ENCODE measurements at places on chromosomes 5 and 9.

- no peak for DNase-seq
Measured at GRCh38 chr9:33082538-33083326, 6.3 kb upstream of the SMU1 start.

- DNase-seq: no peak
Measured at GRCh38 chr5:5384660-5385330, 37.7 kb upstream of the ICE1 start.

- DNase-seq: no peak
Measured at GRCh38 chr5:114223866-114224265, 138.0 kb upstream of the KCNN2 start.

DNA sequence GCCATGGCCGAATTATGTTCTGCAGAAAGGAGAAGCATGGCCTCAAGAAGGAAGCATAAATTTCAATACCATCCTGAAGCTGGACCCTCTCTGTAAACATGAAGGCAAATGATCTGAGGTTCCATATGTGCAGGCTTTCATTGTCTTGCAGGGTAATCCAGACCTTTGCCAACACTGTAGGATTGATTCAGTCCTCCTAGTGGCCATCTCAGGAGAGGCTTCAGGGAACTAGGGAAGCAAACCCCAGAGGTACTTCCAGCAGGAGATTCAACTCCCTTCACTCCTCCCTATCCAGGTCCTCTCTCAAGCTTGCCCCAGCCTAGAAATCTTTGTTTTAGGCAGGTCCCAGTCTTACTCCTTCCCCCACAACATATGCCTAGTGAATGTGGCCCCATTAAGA is 99.3 kb upstream of the HCN1 start:
- no peak for DNase-seq

- peak; percentile 29 for DNase-seq
Measured at GRCh38 chr5:90709323-90710155, 150.9 kb downstream of the ADGRV1 start.

DNA sequence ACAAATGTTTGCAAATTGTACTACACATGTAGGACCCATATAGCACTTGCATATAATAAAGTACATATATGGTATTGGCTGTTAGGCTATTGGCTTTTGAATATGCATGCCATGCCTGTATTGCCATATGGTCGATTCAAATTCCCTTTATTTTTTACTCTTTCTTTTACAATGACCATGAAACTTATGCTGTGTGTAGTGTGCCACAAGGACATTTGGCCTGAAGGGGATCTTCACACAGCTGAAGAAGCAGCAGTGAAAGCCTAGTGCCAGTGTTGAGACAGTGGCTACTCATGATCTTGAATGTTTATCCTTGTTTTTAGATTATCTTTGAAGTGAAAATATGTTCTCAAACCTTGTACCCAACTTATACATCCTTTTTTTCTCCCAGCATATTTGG is 20.5 kb downstream of the TGFBR1 start:
- no peak for DNase-seq

DNA sequence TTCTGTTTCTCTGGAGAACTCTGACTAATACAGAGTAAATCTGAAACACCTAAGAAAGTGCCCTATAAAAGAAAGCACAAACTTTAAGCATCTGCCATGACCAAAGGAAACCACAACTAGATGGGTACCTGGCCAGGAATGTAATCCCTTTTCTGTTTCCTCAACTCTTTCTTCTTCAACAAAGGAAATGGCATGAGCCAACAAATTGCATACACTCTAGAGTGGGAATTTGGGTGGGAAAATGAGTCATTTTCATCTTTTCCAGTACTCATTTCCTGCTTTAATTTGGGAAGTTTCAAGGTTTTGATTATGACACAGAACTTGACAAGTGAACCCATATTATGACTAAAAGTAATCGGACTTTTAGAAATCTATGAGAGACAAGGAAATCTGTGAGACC is 349.2 kb upstream of the RORB start:
- no peak for DNase-seq

GRCh38 chr5:1967736-1968135 is 85.0 kb upstream of the IRX4 start:
- peak; percentile 4 for DNase-seq

GRCh38 chr5:65041296-65042158 is 272.8 kb downstream of the CWC27 start:
- no peak for DNase-seq

- no peak for DNase-seq
Measured at GRCh38 chr5:81163651-81164050, 69.5 kb upstream of the CKMT2 start.

DNA sequence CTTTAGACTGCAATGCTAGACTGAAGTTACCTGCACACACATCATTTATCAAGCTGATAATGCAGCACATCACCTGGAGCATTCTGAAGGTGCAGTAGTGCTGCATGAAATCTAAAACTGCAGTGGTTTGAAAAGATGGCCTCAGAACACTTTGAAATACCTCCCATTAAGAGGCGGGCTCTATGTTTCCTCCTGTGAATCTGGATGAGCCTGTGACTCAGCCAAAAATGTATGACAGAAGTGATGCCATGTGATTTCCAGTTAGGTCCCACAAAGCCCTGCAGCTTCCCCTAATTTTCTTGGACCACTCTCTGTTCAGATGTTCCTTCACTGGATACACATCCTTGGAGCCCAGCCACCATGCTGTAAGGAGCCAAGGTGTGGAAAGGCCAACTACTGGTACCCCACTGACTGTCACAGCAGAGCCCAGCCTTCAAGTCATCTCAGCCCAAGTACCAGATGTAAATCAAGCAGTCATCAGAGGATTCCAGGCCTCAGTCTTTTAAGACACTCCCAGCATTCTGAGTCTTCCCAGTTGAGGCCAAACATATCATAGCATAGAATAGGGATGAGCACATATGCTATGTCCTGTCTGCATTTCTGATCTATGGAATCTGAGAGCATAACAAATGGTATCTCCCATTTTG is 27.2 kb upstream of the DEPDC1B start:
- no peak for DNase-seq

DNA sequence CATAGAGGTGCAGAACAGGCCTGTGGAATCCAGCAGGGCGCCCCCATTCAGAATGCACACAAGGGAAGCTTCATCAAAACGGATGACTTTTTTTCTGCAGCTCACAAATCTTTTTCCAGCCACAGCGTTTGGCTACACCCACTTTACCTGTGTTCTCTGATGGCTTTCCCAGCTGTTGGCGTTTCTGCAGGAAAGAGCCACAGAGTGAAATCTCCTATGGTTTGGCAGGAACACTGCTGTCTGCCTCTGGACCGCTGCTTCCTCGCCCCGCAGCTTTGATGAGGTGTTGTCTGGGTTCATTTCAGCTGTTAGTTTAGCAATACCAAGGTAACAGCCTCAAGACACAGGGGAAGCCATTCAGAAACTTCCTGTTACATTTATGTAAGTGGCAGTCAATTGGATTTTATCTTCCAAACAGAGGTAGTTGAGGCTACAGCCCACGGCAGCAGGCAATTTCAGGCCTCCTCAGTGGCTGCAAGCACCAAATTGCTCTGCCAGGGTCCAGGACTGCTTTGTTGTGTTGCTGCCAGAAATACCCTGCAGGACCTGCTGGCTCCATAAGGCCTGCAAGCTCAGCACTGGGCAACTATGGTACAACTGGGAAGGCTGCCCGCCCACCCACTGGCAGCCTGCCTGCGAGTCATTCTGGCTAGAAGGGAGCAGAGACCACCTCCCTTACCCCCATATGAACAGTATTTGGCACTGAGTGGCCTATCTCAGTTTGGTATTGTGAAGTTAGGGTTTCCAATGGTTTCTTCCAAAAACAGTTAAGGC is 96.7 kb downstream of the MVB12B start:
- DNase-seq: no peak

DNA sequence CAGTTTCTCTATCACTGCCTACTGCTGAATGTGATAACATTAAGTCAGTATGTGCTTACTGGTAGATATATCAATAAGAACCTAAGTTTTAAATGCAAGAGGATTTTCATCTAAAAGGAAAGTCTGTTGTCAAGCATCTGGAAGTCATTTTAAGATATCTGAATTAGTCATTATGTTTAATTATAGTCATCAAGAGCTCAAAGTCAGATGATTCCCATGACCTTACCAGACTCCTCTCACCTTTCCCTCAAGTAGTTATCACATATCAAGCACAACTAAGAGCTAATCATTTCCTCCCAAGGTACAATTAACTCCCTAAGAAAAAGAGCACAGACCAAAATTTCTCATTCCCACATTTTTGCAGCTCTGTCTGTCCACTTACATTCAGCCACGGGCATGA is 45.5 kb downstream of the PUM3 start:
- no peak for DNase-seq

- DNase-seq: no peak
Measured at GRCh38 chr5:129960831-129961230, 56.6 kb downstream of the CHSY3 start.

DNA sequence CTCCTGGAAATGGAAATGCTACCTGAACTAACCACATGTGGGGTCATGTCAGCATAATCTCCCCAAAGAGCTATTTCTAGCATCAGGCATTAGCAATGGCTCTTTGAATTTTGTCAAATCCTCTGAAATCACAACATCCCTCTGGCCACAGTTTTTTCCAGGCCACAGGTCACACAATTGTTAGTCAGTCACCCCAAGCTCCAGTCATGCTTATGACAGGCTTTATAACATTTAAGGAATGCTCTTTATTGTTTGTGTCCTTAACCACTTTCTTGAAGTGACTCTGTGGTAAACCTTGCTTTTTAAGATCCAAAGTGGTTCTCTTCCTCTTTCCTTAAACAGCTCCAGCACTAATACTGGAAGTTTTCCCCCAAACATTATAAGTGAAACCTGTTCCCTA is 169.2 kb upstream of the HMHB1 start:
- no peak for DNase-seq

- no peak for DNase-seq
Measured at GRCh38 chr5:15610216-15610615, 110.2 kb downstream of the FBXL7 start.

- DNase-seq: no peak
Measured at GRCh38 chr5:111563031-111563822, 50.9 kb upstream of the STARD4 start.

DNA sequence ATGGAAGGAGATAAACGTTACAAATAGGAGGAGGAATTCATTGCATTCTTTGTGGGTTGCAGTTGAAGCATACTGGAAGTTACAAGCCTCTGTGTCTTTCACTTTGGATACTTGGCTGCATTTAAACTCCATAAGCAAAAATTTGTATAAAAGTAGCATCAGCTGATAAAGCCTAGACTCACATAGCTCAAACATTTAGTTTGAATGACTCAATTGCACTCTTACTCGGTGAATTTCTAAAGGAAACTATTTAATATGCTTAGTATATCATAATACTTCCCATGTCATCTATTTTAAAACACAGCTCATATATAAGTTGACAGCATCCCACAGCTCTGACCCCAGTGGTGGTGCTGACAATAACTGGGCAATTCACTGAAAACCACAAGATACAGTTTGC is 596.6 kb upstream of the ZNF608 start:
- DNase-seq: no peak

DNA sequence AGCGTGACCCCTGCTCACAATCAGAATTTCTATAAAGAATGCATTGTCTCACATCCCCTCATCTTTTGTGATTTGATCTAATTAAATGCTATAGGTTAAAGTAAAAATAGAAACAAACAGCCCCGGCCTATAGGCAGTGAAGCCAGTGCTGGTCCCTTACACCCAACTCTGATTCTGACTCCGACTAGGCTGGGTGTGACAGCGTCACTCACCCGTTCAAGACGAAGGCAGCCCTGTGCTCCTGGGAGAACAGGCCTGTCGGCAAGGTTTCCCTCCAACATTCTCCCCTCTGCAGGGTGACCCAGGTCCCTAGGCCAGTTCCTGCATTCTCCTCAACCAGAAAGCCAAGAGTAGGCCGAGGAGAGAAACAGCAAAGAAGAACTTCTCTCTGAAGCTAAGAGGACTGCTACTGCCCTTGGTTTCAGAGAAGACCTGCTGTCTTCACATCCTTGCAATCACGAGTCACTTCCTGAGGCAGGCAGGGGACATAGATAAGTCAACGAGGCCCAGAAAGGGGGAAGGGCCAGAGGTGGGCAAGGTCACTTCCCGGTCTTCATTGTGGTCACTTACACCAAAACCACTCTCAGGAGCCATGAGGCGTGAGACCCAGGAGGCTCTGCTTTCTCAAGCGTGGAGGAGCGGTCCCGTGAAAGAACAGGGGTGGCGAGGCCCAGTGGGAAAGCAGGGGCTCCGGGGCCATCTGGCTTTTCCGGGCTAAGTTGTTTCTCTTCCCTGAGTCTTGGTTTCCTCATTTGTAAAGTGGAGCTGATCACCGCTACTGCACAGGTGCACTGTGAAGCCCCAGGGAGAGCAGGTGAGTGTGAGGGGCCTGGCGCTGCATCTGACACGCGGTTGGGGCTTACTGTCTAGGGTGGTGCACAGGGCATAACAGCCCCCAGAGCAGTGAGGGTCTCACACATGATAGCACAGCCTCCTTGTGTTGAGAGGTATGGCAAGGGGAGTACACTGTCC is 200.8 kb downstream of the CRB2 start:
- DNase-seq: no peak

GRCh38 chr9:2818804-2819121 is 25.1 kb downstream of the PUM3 start:
- no peak for DNase-seq

DNA sequence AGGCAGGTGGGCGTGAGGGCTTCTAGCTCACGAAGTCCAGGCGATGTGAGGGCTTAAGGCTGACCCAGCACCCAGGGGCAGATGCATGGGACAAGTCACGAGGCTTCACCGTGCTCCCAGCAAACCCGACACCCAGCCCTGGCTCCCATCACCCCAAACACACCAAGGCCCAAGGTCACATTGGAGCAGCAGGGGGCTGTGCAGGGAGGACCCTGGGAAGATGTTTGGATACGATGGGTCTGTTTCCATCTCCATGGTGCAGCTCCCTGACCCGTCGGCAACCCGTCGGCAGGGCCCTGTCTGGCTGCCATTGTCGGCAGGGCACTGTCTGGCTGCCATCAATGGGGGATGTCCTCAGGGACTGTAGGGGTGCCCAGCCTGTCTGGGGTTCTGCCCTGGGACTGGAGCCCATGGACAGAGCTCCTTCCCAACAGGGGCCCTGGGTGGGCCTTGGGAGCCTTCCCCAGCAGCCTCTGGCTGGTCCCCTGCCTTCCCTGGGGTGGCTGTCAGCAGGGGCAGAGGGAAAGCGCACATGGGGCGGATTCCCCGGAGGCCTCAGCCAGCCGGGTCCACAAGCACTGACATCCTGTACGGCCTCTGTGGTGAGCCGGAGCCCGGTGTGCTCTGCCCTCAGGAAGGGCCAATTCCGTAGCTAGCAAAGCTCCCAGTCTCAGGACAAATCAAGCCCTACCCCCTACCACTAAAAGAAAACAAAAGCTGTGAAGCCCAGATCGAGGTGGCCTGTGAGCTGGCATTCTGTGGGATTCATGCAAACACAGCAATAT is 47.1 kb downstream of the NACC2 start:
- DNase-seq: no peak

- DNase-seq: peak; percentile 20
Measured at GRCh38 chr9:88322906-88323566, 65.2 kb upstream of the SPIN1 start.

DNA sequence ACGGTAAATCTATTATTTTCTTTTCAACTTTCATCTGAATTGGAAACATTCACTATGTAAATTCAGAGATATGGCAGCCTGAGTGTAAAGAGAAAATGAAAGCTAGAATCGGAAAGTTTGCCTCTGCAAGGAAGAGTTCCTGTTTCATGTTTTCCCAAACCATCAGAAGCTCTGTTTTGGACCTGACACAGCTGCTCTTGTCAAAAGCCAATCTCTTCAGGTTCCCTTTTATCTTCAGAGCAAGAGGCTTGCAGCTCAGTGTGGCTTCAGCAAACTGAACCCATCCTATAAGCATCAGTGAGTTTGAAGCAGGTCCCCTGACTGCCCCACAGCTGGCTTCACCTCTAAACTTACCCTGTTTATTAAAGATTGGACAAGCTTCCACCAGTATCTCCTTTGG is 1099.7 kb downstream of the DTWD2 start:
- no peak for DNase-seq

Measured in colonic mucosa (tissue), 4 donors.